Activated CD4-positive, alpha-beta memory T cell treated with anti-CD3 and anti-CD28 coated beads for 36 hours (primary cell): ENCODE measurements at places on chromosomes 4 and X. TPM values are rescaled to one million over a fixed set of nuclear protein-coding genes. Genes with fewer than 3 reads are reported as not detected.

DNA sequence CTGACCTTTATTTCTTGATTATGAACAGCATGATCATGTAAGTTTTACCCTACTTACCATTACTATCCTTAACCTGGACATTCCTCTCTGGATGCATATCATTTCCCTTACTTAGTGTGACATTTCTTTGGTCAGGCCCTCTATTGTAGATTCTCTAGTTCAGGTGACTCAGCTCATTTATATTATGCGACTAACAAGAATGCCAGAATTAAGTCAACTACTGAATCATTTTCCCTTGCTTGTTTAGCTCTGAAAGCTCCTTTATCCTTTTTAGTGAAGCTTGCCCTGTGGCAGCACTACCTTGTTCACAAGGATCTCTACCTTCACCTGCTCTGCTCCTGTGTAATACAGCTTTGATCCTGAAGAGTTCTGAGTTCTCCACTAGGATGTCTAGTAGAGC, 15.1 kb upstream of the UGT2B17 start:
- DNase-seq = no peak

DNA sequence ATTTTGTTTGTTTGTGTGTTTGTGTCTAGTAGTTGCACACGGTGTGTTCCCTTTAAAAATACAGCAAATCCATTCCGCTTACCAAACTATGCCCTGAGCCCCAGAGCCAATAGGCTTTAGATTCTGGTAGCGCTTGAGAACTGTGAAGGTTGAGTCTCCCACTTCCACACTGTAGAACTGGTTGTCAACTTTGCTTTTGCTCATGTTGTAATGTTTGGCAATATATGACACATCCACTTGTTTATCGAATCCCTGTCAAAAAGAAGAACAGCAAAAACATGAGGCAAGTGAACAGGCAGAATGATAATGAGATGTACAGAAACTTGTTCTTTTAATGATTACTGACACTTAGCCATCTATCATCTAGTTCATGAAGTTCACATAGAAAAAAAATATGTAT, 200.6 kb downstream of the MAPK10 start:
- no peak for DNase-seq

GRCh38 chrX:46561824-46562657, 11.5 kb upstream of the CHST7 start:
- DNase-seq = peak; percentile 33

DNA sequence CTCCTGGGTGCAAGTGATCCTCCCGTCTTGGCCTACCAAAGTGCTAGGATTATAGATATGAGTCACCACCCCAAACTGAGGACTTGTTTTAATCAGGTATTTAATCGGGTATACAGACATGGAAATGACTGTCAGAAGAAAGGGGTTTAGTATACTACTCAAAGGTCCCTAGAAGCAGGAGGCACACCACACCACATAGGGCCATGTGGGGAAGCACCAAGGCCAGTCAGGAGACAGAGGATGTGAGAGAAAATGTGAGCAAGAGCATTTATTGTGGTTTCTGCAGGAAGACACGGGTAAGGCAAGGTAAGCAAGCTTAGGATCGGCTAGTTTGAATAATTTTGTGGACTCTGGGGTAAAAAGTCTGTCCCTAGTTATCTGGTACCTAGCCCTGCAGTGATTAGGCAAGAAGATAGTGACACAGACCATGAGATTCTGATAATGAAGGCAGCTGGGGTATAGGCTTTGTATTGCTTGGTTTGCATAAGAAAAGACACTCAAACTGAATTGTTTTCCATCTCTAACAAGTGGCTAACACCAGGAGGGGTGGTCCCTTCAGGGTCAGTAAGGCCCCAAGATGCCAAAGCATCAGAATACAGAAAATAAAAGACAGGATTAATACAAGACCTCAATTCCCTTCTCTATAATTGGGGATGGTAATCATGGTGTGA, 408.8 kb upstream of the F9 start:
- no peak for DNase-seq

DNA sequence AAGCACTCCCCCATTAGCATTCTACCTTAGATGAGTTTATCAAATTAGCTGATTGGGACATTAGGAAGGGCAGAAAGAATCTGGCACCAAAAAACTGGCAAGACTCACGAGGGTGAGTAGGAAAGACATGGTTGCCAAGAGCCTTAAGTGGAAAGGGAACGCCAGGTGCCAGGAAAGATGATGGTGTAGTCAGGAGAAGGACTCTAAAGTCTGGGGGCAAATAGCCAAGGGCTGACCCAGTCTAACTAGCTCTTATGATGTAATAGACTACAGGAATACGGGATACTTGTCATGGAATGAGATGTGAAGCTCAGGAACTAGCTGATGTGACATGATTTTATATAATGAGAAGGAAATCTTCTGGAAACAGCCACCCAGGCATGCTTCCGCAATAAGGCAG, 94.8 kb downstream of the MBNL3 start:
- no peak for DNase-seq

DNA sequence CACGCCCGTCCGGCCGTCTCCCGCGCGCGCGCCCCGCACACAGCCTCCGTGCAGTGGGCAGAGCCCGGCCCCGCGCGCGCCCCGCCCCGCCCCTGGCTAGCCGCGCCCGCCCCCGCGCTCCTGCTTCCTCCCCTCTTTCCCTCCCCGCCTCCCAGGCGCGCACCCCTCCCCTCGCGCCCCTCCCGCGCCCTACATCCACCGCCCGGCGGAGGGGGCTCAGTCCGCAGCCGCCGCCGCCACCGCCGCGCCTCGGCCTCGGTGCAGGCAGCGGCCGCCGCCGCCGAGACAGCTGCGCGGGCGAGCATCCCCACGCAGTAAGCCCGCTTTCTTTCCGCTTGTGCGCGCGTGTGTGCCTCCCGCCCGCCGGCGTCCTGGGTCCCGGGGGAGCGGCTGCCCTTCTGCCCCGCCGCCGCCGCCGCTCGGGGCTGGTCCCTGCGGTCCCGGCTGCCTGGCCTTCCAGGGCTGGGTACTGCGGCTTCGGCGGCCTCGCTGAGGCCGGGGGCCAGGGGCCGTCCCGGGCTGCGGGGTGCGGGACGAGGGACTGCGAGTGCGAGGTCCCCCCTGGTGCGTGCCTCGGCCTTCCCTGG, at the start of gene FHL1:
Gene FHL1, plus strand, starts transcription at position 219 of the 587 bp plus-strand sequence.
- peak; percentile 68 for DNase-seq

DNA sequence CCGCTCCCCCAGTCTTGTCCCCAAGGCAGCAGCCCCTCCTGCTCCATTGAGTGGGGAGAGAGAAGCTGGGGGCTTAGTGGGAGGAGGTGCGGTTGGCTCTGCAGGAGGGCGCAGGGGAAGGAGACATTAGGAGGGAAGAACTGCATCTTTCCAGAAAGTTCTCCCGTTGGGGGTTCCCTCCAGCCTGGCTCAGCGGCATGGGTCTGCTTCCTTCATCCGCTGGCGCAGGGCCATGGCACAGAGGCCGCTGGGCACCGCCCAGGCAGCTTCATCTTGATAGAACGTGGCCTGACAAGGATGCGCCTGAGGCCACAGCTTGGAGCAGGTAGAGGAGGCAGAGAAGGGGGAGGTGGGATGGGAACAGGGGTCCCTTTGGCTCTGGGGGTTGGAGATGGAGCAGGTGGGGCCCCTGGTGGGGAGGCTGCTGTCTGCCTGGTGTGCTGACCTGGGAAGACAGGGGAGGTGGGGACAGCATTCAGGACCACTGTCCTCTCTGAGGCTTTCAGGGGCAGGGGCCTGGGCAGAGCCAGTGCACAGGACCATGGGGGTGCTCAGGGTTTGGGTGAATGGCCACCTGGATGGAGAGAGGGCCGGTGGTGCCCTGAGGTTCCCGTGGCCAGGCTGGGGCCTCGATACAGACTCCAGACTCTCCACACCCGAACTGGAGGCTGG, 12.1 kb downstream of the DOK7 start:
- no peak for DNase-seq

DNA sequence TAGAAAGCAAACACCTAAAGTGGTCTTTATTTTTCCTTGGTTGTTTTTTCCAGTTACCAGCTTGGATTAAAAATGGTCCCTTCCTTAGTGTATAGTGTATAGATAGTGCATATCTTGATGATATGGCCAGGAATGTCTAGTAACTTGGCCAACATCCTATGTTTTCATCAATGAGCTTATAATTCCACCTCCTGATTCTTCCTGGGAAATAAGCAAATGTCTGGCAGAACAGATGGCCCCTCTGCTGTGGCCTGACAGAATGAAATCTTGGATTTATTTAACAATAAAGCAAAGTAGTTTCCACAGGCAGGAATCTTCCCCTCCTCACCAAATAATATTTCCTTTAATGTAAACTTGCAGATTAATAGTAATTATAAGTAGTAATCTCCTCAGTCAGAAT, 6.1 kb downstream of the SCARB2 start:
- no peak for DNase-seq

- no peak for DNase-seq
Observed at GRCh38 chr4:66489370-66489769, 819.1 kb upstream of the EPHA5 start.

DNA sequence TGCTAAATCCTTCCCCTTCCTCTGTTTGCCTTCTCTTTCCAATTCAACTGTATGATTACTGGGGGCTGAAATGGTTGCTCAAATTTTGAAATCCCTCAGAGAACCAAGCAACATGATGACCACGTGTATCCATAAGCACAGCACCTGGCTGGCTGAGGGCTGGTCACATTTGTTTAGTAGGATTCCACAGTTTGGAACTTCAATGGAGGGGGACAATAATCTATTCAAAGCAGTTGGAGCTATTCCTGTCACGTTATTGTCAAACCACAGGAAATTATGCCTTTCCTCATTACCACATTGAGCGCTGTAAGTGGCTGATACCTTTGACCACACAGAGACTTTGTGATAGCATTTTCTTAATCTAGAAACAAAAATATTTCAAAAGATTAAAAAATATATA, 7.0 kb downstream of the TMSB4X start:
- no peak for DNase-seq

DNA sequence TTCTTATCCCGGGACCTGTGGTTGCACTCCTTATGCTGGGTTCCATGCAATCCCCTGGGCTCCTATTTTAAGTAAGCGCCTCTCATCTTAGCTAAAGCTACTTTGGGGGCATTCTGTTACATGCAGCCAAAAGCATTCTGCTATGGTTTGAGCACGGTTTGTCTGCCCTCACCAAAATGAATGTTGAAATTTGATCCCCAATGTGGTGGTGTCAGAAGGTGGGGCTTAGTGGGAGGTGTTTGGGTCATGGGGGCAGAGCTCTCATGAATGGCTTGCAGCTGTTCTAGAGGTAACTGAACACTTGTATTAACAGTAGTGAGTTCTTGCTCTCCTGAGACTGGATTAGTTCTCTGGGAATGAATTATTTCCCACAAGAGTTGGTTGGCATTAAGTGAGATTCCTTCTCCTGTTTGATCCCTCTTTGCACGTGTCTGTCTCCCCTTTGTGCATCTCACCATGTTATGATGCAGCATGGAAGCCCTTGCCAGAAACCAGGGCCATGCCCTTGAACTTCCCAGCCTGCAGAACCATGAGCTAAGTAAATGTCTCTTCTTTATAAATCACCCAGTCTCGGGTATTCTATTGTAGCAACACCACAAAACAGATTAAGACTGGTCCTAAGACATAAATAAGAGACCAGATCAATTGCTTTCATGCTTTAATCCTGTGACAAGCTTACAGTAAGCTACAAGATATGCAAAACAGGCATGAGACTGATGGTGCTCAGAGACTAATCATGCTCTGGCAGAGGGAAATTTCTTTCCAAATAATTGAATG, 141.8 kb downstream of the TSPAN5 start:
- DNase-seq = no peak

DNA sequence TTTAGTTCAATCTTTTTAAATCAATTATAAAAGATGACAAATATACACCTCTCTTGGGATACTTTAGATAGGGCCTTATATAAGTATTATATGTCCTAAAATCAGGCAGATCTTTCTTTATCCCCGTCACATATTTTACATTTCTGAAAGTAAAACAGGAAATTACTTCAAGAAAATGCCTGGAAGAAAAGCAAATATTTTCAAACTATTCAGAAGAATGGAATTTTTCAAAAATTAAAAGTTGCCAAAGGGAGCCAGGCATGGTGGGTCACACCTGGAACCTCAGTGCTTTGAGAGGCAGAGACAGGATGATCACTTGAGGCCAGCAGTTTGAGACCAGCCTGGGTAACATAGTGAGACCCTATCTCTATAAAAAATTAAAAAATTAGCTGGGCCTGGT, 34.4 kb downstream of the MGARP start:
- no peak for DNase-seq

DNA sequence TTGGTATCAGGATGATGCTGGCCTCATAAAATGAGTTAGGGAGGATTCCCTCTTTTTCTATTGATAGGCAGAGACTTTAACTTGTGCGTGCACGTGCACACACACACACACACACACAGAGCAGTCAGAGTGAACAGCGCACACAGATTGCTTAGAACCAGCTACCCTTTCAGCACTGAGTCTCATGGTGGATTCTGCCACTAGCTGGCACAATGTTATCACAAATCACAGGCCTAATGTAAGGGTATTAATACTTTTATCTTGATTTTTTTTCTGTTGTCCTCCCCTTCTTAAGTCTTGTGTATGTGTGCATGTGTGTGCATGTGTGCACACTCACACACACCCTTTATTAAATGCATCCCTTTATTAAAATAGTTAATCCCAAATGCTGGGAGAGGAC, 53.2 kb downstream of the HADH start:
- DNase-seq = no peak

DNA sequence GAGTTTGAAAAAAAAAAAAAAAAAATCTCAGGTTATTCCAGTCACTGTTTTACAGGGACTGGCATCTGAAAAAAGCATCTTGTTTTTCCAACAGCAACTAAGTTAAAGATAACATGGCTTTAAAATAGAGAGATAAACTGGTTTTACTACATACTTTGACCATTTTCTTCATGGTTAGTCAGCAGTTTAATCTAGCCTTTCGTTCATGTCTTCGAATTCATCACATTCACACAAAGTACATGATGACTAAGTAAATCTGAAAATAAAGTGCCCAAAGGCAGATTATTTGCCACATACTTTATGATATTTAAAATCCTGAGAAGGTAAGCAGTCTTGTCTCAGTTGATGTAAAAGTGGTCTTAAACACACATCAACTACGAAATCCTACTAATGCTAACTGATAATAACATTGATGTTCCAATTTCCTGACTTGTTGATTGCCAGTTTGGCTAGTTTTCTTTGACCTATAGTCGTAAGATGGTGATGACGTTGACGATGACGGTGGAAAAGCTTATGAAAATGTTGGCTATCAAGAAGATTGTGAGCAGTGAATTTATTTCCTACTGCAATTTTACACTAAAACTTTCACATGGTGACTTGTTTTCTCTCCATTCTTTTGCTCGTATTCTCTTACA, 540.5 kb upstream of the BOD1L1 start:
- DNase-seq = no peak

DNA sequence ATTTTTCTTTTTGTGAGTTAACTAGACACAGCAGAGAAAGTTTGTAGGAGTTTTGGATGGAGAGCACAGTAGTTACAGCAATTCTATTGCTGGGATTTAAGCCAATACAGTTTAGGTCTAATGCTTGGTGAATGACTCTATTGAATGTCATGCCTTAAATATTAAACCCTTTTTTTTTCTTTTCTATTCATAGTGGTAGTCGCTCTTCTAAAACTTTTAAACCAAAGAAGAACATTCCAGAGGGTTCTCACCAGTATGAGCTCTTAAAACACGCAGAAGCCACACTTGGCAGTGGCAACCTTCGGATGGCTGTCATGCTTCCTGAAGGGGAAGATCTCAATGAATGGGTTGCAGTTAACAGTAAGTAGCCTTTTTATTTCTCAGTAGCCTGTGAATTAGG, 34.8 kb upstream of the DCK start:
- DNase-seq = no peak

GRK4 gene
- total RNA-seq = 3.0 TPM

SOX3 gene
- total RNA-seq = not detected

FAM236C gene
- total RNA-seq = not detected

MAGEC3 gene
- total RNA-seq = not detected

NR0B1 gene
- not detected for total RNA-seq
